ENCODE measurements at places on chromosomes 11 and 22.

DNA sequence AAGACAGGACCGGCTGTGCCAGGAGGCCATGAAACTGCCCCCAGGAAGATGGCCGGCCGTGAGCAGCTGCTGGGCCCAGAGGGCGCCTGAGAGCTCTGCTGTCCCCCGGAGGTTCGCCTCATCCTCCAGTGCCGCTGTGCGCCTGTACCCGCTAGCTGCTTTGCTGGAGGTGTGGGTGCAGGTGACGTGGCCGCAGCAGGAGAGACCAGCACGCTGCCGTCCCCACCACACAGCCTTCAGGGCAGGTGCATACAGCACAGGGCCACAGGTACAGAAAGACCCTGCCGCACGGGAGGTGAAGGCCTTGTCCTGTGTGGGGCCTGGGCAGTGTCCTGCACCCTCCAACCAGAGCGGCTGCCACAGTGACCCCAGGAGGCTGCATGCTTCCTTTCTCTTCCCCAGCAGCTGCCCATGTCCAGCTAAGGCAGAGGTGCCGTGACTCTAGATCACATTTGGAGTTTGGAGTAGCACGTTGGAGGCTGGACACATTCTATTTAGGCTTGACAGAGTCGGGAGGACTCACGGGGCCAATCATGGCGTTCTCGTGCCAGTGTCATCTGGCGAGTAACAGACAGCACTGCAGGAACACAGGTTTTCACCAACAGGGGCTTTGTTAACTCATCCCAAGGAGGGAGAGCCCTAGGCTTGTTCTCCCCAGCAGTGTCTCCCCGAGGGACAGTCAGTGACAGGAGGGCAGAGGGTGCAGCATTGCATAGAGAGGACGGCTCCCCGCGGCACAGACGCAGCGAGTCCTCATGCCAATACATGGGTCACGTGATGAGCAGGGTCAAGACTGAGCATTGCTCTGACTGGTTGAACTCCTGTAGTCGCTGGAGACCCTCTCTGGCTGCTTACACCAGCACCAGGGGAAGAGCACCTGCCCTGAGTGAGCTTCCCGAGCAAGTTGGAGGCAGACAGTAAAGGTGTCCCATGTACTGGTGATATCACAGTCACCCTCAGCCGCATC is 18.7 kb upstream of the PANX2 start:
- no peak for DNase-seq

DNA sequence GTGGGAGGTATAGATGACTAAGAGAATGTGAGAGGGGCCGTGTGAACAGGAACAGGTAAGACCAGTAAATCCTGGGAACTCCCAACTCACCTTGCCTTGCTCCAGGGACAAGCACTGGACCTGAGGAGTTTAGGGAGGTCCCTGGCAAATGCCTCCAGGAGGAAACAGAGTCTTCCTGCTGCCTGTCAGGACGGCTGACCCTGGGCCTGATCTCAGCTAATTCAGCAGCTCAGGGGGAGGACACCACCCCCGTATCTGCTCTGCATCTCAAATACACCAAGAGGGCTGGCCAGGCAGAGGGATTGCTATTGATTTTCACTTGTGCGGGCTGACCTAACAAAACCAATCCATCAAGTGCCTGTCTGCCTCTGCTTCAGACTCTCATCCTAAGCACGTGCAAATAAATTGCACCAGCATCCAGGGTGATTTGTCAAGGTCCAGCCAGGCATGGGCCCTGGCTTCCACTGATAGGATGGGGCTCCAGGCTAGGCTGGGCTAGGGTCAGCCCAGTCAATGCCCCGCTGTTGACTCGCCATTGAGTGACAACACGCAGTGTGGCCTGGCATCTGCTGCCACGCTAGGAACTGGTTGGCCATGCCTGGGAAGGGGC is 20.3 kb downstream of the UQCR10 start:
- DNase-seq: no peak

DNA sequence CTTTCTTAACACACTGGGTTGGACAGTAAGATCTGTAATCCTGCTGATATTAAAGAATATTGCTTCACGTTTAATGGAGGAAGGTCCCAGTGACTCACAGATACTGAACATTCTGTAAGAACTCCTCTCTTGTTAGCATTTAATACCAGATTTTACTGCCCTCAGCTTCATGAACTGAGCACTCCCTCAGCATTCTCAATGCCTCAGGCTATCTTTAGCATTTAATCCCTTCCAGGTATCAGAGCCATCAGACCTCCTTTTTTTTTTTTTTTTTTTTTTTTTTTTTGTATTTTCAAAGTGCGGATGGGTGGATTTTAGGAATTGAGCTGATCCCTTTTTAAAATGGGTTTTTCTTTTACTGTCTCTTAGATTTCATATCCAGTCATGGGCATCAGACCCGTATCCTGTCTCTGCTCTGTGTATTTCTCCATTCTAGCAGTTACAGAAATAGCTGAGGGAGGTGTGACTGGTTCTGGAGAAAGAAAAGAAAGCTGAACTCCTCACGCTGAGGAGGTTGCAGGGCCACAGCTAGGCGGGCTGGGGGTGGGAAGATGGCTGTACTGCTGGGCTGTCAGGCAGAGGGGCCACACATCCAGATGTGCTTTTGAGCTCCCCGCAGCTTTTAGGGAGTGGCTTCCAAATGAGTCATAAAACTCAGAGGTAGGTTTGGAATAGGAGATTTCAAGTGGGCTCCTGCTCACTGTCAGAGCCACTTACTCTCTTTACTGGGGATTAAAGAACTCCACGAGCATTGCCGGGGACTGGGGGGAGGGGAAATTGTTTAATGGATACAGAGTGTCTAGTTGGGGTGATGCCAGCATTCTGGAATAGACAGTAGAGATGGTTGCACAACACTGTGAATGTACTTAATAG is 97.0 kb downstream of the SYT9 start:
- peak; percentile 54 for DNase-seq

- DNase-seq: peak; percentile 70
Measured at GRCh38 chr11:122601141-122602125, 54.1 kb upstream of the UBASH3B start.

- DNase-seq: no peak
Measured at GRCh38 chr11:94998285-94998684, 24.8 kb downstream of the KDM4D start.

DNA sequence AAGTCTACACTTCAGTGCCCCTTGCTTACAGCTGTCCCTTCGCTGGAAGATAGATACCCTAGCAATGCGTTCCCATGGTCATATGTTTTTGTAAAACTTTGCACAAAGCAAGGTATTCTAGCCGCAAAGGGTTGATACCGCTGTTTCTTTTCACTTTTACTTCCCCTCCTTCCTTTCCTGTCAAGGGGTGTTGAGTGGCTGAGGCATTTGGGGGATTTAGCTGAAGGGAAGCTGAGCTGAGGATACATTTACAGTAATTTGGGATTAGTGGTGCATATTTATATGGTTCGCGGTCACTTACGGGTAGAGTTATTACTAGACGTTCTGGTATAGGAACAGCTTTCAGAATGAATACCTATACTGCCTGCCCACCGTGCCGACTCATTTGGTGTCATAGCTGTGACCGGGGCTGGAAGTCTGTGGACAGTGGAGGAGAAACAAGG is 86.9 kb upstream of the WNT11 start:
- DNase-seq: no peak

DNA sequence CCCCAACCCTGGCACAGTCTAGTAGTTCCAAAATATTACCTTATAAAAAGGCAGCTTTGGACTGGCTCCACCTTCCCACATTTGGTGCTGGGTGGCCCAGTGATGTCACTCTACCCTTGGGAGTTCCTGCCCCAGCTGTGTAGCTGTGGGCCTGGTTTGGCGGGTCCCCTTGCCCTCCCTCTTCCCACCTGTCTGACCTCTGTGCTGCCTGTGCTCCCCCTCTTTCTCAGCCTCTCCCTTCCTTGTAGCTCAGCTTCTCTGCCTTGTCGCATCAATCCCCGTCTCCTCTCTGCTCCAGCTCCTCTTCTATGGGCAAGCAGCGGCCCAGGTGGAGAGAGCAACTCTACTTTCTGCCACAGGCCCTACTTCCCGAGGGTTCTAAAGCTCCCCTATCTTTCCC is 54.6 kb downstream of the CHRDL2 start:
- no peak for DNase-seq

DNA sequence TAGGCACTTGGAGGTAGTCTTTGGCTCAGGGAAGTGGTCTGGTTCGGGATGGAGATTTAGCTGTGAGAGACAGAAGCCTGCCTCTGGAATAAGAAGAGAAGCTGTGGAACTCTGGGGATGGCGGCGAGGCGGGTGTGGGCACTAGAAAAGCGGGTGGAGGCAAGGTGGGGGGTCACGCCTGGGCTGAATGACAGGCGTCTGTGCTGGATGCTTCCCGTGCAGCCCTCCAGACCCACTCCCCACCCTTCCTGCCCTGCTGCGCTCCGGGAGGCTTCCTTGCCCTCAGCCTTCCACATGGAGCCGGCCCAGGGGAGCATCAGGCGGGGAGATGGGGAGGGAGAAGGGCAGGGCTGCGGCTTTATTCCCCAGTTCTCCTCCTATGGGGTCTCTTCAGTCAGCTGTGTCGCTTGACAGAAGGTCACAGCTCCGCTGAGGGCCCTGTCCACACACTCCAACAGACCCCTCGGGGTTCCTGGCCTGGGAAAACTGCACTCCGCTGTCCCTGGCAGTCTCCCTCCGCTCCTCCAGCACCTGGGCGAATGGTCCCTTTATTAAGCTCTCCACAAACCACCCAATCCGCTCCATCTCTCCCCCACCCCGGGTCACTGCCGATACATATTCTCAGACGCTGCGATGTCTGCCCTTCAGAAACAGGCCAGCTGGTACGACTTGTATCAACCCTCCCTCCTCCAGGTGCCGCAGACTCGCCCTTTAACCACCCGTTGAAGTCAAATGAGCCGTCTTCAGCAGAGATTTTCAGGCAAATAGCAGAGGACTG is 6.2 kb downstream of the DNAJB13 start:
- DNase-seq: no peak

- peak; percentile 97 for DNase-seq
Measured at GRCh38 chr11:69352715-69353319, 58.9 kb downstream of the MYEOV start.

DNA sequence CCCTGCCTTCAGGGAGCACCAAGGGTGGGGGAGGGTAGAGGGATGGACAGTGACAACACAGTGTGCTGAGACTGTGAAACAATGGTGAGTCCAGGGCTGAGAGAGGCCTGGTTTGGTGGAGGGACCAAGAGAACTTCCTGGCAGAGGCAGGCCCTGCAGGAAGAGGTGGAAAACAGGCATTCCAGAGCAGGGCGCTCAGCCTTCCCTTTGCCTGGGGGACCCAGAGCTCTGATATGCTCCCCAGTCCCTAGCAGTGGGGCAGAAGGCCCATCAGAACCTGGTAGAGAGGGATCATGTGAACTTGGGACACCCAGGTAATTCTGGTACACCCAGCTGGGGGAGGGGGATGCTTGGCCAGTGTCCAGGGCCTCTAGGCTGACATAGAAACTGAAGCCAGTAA is 17.2 kb upstream of the UVRAG start:
- no peak for DNase-seq

DNA sequence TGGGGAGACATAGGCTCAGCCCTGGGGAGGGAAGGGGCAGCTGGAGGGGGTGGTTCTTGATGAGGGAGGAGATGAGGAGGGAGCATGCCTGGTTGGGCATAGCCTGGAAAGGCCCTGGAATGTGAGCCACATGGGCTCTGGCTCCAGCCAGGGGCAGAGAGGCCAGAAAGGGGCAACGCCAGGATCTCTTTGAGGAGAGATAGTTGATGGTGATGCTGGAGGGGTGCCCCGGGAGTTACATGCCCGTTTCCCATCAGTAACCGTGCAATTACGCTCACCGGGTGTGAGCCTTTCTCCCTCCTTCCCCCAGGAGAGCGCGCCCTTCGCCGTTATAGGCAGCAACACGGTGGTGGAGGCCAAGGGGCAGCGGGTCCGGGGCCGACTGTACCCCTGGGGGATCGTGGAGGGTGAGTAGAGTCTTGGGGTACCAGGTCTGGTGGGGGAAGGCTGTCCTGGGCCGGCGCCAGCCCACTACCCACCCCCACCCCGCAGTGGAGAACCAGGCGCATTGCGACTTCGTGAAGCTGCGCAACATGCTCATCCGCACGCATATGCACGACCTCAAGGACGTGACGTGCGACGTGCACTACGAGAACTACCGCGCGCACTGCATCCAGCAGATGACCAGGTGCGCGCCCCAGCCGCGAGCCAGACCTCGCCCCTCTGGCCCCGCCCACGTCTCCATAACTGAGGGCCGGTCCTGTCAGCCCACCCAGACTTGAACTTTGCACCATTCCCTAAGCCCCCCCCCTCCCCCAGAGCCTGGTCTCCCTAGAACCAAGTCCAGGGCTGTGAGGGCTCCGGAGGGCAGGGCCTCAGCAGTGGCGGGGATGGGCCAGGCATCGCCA is 1.8 kb upstream of the GP1BB start:
- no peak for DNase-seq
